ENCODE measurements at places on chromosomes 1 and 21. TPM values are rescaled to one million over a fixed set of nuclear protein-coding genes. Genes with fewer than 3 reads are reported as not detected.
A peak's percentile ranks its signal among the peaks of the same experiment; 100 is the strongest.

- no peak for DNase-seq
Measured at GRCh38 chr1:10606064-10606463, 131.3 kb downstream of the PEX14 start.

GRCh38 chr1:46554597-46555381 is 3.3 kb upstream of the KNCN start:
- DNase-seq, result no peak

- no peak for DNase-seq
Measured at GRCh38 chr21:31184459-31184858, 146.2 kb upstream of the KRTAP19-8 start.

DNA sequence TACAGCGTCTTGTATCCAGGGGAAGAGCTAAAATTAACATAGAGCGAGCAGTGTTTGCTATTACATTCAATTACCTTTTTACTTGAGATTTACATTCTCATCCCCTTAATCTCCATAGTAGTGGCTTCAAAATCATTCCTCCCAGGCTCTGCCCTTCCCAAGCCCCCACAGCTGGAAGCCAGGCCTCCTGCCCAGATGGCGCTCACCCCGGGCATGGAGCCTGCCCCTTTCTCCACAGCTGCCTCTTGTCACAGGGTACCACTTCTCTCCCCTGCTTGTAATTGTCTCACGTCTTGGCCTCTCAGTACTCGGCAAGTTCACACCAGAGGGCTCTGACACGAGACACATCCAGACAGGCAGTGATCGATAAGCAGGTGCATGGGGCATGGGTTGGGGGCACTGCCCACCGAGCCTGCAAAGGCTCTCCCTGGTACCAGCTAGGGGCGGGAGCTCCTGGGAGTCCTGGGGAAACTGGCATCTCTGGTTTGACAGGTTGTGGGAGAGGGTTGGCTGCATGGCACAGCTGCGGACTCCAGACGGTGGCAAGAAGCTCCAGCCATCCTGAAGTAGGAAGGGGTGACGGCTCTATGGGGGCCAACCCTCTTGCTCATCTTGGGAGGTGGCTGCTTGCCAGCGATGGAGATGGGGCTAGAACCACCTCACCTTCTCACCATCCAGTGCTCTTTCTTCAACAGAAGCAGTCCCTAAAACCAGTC is 20.1 kb downstream of the CASZ1 start:
- DNase-seq, result peak; percentile 56

GRCh38 chr1:8121261-8122159 is 95.4 kb upstream of the ERRFI1 start:
- no peak for DNase-seq

DNA sequence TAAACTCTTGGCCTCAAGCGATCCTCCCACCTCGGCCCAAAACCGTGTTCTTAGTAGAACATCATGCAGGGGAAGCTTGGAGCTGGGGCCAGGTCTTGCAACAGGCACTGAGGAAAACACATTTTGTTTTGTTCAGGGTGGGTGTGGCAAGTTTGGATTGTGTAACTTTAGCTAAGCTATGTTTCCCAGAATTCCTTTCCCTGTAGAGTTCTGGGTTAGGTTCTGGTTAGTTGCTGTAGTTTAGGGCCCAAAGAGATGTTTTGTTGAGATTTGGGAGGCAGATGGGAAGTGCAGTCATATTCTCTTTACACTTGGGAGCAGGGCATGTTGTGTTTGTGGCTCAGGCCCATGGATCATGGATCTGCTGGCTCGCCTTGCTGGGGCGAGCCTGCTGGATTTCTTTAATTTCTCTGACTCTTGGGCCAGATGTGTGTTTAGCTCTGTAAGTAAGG is 24.0 kb downstream of the PLA2G5 start:
- no peak for DNase-seq

GRCh38 chr1:4055294-4055967 is 155.4 kb upstream of the C1orf174 start:
- no peak for DNase-seq

GRCh38 chr1:230584660-230585059 is 57.6 kb upstream of the COG2 start:
- no peak for DNase-seq

GRCh38 chr1:193216920-193217319 is 30.5 kb upstream of the B3GALT2 start:
- DNase-seq, result no peak

DNA sequence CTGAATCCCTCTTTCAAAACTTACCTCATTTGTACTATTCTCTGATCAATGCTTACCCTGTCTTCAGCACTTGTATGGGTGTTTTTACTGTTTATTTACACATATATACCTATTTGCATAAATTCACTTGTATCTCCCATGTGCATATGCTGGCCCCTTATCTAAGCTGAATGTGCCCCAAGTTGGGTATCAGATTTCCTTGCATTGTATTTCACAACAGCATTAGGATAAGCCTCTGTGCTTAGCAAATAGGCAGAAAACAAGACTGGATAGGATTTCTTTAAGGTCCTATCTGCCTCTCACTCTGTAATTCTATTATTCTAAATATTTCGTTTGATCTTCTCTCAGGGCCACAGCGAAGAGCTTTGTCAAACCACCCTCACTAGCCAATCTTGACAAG is 45.9 kb upstream of the IPO9 start:
- DNase-seq, result no peak

GRCh38 chr1:54463259-54464030 is 57.3 kb upstream of the SSBP3 start:
- DNase-seq, result no peak

DNA sequence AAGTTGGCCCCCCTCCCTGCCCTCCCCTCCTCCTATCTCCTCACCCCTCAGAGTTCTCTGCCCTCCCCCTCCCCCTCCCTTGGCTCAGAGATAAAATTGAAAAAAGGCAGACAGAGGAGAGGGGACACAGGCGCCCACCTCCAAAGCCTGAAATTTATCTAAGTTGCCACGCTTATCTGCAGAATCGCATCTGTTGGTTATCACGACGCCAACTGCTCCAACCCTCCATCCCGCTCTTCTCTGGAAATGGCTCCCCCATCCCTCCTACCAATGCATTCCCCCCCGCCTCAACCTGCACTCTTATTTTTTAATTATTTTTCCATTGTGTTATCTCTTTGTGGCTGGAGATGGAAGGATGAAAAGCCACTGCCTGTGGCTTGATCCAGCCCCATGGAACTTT is 90.3 kb downstream of the TAS1R2 start:
- no peak for DNase-seq

The OR2T11 gene
- total RNA-seq, result not detected

The LYPD8 gene
- not detected for total RNA-seq

The SNX27 gene
- total RNA-seq, result 44.5 TPM

The HAO2 gene
- not detected for total RNA-seq

The KCNC4 gene
- 4.4 TPM for total RNA-seq

The TRIM17 gene
- not detected for total RNA-seq

The THEM5 gene
- not detected for total RNA-seq
